DMS79 treated with DMSO at 0.1 percent for 48 hours (cell line): ENCODE measurements at places on chromosomes 2 and 18.

DNA sequence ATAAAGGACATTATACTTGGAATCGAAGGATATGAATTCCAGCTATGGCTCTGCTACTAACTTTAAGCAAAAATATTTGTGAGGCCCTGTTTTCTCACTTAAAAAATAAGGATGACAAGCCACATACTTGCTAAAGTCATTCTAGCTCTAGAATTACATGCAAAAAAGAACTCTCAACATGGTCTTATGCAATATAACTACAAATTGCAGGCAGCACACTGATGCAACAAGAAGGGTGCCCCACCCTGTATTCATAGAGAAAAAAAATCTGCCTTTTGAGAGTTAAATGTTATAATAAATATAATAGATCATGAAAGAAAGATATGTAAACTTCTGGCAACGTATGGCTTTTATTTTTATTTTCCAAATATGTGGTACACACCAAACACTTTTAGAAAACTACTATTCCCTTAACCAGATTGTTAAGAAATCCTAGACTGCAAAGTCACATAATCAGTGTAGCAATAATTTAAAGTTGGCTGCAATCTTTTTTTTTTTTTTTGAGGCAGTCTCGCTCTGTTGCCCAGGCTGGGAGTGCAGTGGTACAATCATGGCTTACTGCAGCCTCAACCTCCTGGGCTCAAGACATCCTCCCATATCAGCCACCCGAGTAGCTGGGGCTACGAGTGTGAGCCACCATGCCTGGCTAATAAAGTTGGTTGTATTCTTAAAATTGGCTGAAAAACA lies 40.2 kb upstream of the WDSUB1 start:
- no peak for DNase-seq

DNA sequence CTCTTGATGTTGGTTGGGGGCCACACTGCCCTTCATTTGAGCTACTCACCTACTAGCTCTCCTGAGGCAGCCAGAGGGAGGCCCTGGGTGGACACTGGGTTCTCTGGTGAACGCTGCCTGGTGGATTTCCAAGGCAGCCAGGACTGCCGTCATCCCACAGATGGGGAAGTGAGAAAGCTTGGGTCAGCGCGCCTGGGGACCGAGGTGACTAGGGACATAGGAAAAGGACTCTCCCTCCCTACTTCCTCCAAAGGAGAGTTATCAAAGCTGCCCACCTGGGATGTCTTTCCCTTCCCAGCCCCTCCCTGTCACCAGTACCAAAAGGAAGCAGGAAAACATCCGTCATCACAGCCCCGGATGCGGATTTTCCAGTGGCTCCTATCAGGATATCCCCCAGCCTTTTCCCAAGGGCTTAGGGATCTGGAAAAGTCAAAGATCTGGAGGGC lies 3.8 kb upstream of the SEMA4C start:
- DNase-seq, result no peak

DNA sequence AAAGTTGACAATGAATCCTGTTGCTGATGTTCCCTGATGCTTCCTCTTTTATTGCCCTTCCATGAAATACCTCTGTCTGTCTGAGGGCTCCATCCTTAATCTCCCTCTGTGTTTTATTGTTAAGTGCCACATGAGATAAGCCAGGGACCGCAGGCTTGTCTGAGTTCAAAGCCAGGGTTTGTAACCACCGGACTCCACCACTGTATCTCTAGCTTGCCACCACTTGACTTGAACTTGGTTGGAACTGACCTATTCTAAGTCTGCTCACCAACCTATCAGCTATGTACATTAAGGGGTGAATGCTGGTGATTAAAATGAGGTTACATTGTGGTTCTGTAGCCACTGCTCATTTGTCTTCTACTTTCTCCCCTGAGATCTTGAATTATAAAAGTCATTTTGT lies 328.5 kb upstream of the ZEB2 start:
- no peak for DNase-seq

GRCh38 chr2:127783101-127783500 lies 27.9 kb downstream of the WDR33 start:
- DNase-seq, result no peak

DNA sequence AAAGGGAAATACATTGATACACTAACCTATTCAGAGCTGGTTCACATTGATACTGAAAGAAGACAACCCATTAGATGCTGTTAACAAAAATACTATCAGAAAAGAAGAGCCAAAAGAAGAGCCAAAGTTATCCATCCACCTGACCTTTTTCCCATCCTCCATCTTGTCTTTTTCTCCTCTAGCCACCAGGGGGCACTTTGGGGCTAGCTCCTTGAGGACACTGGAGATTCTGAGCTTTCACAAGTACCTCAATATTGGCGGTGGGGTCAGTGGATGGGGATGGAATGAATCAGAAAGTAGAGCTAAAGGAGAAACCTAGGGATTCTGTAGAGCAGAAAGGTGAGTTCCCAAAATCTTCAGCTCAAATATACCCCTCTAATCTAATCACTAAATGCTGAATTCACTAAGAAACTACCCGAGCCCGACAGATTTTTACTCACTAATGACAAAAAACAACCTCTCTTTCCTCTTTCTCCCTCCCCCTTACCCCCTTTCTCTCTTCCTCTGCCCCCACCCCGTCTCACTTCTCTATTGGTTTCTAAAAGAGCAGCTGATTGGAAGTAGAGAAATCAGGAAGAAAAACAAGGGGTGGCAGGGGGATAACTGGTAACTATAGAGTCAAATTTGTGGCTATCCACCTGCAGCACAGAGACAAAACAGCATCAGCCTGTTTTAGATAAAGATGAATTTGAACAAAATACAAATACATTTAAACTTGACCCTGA lies 203.3 kb downstream of the TCF4 start:
- no peak for DNase-seq

DNA sequence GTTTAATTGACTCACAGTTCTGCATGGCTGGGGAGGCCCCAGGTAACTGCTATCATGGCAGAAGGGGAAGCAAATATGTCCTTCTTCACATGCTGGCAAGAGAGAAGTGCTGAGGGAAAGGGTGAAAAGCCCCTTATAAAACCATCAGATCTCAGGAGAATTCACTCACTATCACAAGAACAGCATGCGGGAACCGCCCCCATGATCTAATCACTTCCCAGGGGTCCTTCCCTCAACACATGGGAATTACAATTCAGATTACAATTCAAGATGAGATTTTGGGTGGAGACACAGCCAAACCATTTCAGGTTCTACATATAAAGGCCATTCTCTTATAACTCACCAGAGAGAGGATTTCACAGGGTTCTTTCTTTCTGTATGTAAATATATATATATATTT lies 62.9 kb downstream of the VRK2 start:
- no peak for DNase-seq

DNA sequence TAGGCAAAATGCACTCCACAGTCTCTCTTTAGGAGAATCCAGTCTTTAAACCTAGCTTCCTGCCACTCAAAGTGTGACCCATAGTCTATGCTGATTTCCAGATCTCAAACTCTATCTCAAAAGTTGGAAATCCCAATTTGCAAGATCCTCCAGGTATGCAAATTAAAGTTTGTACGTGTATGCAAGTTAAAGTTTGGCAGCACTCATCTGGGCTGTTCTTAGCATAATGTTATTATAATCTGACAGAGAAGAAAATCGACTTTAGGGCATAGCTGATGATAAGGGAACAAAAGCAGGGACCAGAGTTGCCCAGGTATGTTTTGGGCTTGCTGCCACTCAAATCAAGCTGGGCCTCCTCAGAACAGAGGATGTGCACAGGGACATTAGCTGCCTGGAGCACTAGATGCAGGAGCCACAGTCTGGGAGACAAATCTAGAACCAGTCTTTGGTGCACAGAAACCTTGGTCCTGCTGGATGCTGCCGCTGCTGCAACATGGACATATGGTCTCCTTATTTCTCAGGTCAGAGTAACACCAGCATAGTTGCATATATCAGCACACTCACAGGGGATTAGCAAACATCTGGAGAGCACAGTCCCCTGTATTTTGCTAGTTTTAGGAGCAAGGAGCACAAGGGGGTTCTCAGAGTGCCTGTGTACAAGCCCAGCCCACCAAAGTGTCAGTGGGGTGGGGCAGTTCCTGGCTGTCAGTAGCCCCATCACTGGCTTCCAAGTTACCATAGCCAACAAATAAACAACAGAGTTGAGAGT lies 242.6 kb downstream of the TTC32 start:
- DNase-seq, result no peak

GRCh38 chr2:25229279-25230197 lies 61.2 kb upstream of the POMC start:
- DNase-seq, result peak; percentile 60

- peak; percentile 67 for DNase-seq
Measured at GRCh38 chr2:43484323-43484930, 111.4 kb downstream of the THADA start.

GRCh38 chr2:101771910-101772321 lies 74.4 kb downstream of the MAP4K4 start:
- DNase-seq, result no peak

- no peak for DNase-seq
Measured at GRCh38 chr18:76130845-76131244, 364.2 kb downstream of the ZNF516 start.

DNA sequence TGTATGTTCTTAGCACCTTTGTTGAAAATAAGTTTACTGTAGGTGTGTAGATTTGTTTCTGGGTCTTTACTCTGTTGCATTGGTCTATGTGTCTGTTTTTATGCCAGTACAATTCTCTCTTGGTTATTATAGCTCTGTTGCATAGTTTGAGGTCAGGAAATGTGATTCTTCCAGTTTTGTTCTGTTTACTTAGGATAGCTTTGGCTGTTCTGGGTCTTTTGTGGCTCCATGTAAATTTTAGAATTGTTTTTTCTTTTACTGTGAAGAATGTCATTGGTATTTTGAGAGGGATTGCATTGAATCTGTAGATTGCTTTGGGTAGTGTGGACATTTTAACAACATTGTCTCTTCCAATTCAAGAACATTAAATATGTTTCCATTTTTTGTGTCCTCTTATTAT lies 69.1 kb downstream of the ANKRD62 start:
- DNase-seq, result no peak

DNA sequence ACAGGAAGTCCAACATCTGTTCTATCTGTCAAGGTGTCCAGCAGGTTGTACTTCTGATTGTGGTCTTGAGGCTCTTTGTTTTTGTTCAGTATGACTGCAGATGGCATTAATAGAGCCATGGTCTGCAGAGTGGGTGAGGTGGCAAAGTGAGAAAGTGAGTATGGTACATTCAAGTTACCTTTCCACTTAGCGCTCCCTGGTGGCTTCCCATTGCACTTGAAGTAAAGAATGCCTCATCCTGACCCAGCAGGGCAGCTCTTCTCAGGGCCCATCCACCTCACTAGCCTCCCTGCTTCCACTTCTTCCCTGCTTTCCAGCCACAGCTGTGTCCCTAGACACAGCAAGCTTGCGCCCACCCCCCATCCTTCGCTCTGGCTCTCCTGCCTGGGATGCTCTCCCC lies 148.0 kb upstream of the ALPP start:
- DNase-seq, result no peak

- DNase-seq, result no peak
Measured at GRCh38 chr2:174444761-174445160, 42.1 kb downstream of the GPR155 start.

GRCh38 chr18:23270986-23271680 lies 135.8 kb downstream of the CABLES1 start:
- no peak for DNase-seq

DNA sequence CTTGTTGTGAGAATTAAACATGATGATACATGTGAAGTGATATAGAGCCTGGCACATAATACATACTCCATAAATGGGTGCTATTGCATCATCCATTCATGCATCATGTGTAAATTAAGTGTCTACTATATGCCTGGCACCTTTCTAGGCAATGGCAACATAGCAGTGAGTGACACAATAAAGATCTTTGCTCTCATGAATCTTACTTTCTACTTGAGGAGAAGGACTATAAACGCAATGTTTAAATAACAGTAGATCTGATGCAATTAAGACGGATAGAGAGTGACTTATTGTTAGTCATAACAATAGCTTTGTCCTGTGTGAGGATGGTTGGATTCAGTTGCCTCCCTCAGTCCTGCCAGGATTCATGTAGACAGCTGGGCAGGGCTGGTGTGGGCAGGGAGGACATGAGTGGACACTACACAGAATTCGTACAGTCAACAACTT lies 88.4 kb upstream of the NPAS2 start:
- DNase-seq, result no peak

GRCh38 chr2:1739961-1740715 lies 4.2 kb downstream of the PXDN start:
- no peak for DNase-seq

GRCh38 chr2:204722691-204723090 lies 177.4 kb downstream of the PARD3B start:
- no peak for DNase-seq

DNA sequence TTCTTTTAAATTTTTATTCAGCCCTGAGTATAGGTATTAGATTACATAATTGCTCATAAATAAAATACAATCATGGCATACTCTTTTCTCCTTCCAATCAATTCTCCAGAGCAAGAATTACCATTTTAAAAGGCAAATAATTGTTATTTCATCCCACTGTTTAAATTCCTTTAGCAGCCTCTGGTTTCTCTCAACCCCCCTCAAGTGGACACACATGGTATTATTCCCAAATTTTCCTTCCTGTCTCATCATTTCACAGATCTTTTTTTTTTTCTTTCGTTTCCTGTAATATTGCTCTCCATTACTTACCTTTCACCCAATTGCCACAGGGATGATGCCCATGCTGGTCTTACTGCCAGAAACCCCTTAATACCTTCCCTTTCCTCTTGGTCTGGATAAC lies 385.2 kb downstream of the RIT2 start:
- no peak for DNase-seq

DNA sequence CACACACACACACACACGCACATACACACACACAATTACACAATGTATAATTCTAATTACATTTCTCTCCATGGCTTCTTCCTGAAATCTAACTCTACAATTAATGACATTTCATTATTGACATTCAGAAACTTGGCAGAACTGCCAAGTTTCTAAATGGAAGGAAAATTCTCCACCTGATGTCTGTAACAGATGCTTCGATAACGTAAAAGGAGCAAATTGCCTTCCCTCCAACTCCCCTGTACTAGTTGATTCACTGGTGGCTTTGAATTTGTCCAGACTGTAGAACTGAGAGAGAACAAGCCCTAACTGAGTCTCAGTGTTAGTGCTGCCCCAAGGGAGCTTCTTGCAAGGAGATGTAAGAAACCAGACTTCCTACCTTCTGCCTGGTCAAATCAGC lies 255.1 kb upstream of the TMEM200C start:
- peak; percentile 18 for DNase-seq

DNA sequence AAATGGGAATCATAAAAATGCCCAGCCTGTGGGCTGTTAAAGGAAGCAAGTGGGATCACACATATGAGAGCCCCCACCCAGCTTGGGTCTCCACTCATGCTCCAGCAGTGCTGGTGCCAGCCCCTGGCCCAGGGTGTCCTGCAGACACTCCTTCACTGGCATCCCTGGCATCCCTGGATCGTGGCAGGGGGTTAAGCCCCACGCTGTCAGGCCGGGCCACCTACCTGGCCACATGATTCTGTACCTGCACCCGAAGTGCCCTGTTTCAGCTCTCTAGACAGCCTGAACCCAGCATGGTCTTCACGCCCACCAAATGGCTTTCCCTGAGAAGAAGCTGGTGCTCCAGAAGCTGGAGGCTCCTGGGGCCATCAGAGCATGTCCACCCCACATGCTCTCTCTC lies 137.4 kb downstream of the INHBB start:
- DNase-seq, result no peak

- DNase-seq, result no peak
Measured at GRCh38 chr2:207594731-207595130, 30.5 kb downstream of the METTL21A start.

GRCh38 chr2:147607379-147607778 lies 237.4 kb upstream of the ACVR2A start:
- peak; percentile 95 for DNase-seq

- DNase-seq, result no peak
Measured at GRCh38 chr18:36811430-36811829, 17.4 kb downstream of the TPGS2 start.

- DNase-seq, result no peak
Measured at GRCh38 chr2:17184512-17184911, 333.7 kb downstream of the RAD51AP2 start.
